ENCODE measurements at places on chromosomes 16 and 17. TPM values are rescaled to one million over a fixed set of nuclear protein-coding genes. Genes with fewer than 3 reads are reported as not detected.

MYH10 gene
- 273 TPM for total RNA-seq

GJD3 gene
- total RNA-seq = not detected

FSCN2 gene
- total RNA-seq = 0.43 TPM

SUZ12 gene
- total RNA-seq = 43.9 TPM

DNA sequence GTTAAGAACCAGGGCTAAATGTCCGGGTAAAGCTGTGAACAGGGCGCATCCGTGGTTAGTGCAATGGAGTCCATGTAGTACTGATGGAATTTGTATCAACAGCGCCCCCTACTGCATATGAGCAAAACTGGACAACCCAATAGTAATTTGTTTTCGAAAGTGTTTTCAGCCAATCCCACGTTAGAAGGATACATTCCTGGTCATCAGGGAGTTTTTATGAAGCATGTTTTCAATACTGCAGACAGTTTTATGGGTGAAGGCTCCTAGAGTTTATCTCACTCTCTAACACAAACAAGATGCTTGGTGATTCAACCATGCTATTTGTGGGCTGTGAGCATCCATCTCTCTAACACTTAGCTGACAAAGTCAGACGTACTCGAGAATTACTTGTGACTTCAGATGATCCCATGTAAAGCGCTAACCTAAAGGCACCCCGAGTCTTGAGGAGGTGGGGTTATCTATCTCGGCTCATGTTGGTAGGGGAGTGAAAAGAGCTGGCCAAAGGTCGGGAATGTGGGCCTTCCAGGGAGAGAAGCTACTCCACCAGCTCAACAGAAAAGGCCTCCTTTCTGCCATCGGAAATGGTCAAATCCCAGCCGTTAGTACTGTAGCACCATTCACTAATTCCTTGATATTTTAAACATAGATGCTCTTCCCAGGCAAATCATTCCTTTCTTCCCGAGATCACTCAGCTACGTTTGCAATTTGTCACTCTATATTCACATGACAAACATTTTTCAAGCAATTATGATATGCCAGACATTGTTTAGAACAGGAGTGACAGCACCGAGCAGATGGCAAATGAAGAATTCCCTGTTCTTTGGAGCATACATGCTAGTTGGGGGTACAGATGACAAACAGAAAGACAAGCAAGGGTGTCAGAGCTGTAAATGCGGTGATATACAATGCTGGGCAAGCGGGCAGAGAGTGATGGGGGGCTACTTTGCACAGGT, 46.9 kb upstream of the HNF1B start:
- H3K4me1 ChIP-seq = peaks cover 4% of the 10 kb centered on the region
- peaks cover 15% of the 10 kb centered on the region for H3K27me3 ChIP-seq
- H3K4me3 ChIP-seq = no peak overlapping the region
- no peaks in the 10 kb centered on the region for H3K36me3 ChIP-seq
- no peak overlapping the region for H3K27ac ChIP-seq

DNA sequence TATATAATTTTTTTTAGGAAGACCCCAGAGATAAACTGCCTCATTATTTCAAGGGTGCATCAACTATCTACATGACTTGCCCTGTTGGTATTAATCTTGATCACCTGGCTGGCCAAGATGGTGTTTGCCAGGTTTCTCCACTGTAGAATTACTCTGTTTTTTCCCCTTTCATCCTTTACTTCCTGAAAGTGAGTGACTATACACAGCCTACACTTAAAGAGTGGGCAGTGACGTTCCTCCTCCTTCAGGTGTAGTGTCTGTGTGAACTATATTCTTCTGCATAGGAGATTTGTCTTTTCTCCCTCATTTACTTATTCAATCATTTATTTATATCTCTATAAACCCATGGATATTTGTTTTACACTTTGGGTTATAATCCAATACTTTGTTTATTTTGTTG, 246.7 kb downstream of the IRF8 start:
- H3K27me3 ChIP-seq = peaks cover 24% of the 10 kb centered on the region
- no peak overlapping the region for H3K27ac ChIP-seq
- DNase-seq = no peak
- H3K36me3 ChIP-seq = no peaks in the 10 kb centered on the region
- H3K4me1 ChIP-seq = peaks cover 4% of the 10 kb centered on the region
- H3K4me3 ChIP-seq = no peak overlapping the region

DNA sequence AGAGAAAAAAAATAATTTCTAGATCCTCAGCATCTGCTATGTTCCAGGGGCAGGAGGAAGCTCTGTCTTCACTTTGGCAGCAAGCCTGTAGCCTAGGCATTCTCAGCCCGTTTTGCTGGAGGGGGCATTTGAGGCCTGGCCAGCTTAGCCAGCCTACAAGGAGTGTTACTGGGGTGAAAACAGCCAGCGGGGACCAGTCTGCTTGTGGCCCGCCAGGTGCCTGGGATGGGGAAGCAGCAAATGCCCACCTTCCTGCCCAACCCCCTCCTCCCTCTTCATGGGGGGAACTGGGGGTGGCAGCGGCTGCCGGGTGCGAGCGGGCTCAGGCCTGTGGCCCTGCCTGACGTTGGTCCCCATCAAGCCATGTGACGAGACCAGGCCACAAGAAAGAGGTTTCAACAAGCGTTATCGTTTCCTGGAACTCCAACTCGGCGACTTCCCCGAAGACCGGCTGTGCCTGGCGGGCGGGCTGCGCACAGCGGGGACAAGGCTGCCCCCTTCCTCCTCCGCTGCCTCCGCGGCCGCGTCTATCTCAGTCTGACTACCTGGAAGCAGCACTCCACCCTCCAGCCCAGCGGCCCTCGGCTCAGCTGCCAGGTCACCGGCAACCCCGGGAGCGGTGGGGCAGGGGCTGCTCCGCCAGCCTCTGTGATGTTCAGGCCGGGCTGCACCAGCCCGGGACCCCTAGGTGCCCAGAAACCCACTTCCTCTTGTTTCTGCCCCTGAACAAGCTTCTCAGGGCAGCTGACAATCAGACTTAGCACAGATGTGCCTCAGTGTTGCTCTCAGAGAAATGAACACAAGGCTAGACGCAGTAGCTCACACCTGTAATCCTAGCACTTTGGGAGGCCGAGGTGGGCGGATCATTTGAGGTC, 22.9 kb downstream of the SOCS1 start:
- H3K36me3 ChIP-seq = no peaks in the 10 kb centered on the region
- H3K4me3 ChIP-seq = no peak overlapping the region
- DNase-seq = no peak
- H3K27ac ChIP-seq = no peak overlapping the region
- no peaks in the 10 kb centered on the region for H3K27me3 ChIP-seq

DNA sequence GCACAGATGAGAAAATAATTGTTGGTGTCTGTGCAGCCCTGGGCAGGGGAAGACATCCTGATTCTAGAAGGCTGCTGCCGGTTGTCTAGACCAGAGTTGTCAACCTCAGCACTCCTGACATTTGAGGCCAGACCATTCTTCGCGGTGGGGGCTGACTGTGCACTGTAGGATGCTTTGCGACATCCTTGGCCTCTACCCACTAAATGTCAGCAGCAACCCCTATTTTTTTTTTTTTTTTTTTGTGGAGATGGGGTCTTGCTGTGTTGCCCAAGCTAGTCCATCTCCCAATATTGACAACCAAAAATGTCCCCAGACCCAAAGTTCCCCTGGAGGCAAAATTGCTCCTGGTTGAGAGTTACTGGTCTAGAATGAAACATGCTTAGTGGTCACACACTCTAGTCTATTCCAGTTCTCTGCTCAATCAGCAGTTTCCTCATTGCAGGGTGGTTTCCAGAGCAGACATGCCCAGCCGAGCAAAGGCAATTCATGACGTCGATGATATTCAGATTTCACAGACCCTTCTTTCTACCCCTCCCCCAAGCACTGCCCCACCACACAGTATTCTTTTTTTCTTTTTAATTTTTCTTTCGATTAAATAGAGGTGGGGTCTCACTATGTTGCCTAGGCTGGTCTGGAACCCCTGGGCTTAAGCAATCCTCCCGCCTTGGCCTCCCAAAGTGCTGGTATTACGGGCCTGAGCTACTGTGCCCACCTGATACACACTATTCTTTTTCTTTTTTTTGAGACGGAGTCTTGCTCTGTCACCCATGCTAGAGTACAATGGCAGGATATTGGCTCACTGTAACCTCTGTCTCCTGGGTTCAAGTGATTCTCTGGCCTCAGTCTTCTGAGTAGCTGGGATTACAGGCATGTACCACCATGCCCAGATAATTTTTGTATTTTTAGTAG, 9.0 kb downstream of the C17orf99 start:
- peaks cover 8% of the 10 kb centered on the region for H3K4me1 ChIP-seq
- H3K27me3 ChIP-seq = no peaks in the 10 kb centered on the region
